A549 treated with Mapracorat at 1 μM for 4 hours (cell line): ENCODE measurements at places on chromosomes 11 and 22. TPM values are rescaled to one million over a fixed set of nuclear protein-coding genes. Genes with fewer than 3 reads are reported as not detected.

P2RY6 gene
- 3.8 to 7.6 TPM (median 6.2 TPM) in 5 replicates for total RNA-seq

GRAMD1B gene
- 22.3 to 32.7 TPM (median 32.0 TPM) in 5 replicates for total RNA-seq

TP53I11 gene
- total RNA-seq = 33.8 to 47.8 TPM (median 43.4 TPM) in 5 replicates

NARS2 gene
- total RNA-seq = 16.6 to 19.4 TPM (median 18.4 TPM) in 5 replicates

TRIM29 gene
- 19.3 to 24.1 TPM (median 22.6 TPM) in 5 replicates for total RNA-seq

FGF3 gene
- total RNA-seq = not detected in 5 replicates
